ENCODE measurements at places on chromosomes 5 and 9.
A peak's percentile ranks its signal among the peaks of the same experiment; 100 is the strongest.

DNA sequence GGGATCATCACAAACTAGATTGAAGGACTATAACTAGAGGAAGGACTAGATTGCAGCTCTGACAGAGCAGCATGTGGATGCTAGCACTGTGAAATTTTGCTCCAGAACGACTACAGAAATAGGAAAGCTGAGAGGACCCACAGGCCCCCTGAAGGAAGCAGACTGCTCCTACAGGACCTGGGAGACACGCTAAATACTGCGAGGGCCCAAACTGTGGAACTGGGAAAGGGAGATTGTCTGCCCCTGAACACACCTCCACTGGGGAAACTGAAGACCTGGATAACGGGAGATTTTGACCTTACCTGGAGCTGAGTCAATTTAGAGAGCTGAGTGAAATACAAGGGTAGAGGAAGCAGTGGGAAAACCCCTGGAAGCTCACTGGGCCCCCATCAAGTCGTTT lies 19.2 kb downstream of the TRIM36 start:
- DNase-seq: no peak

- no peak for DNase-seq
Measured at GRCh38 chr5:39073767-39074016, 507 bp downstream of the RICTOR start.

DNA sequence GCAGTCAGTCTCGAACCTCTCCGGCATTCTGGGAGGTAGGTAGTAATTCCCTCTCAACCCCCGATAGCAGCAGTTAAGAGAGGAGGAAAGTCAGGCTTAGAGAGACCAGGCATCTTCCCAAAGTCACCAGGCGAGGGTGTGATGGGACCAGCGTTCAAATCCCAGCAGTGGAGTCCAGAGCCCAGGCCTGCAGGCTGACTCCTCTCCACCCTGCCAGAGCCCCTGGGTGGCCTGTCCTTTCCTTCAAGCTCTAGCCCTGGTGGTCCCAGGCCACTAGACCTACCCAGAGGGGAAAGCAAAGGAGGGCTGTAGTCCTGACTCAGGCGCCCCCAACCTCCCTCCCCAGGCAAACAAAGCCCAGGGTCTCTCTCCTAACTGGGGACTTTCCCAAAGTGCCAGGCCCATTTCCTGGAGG lies 4.2 kb upstream of the NR5A1 start:
- no peak for DNase-seq

- DNase-seq: no peak
Measured at GRCh38 chr9:36868586-36869282, 165.3 kb downstream of the PAX5 start.

GRCh38 chr5:138738399-138738798 lies 14.8 kb upstream of the CTNNA1 start:
- DNase-seq: no peak

- DNase-seq: no peak
Measured at GRCh38 chr9:104882086-104882485, 45.9 kb downstream of the ABCA1 start.

GRCh38 chr9:114771889-114772288 lies 34.0 kb downstream of the TNFSF15 start:
- no peak for DNase-seq

DNA sequence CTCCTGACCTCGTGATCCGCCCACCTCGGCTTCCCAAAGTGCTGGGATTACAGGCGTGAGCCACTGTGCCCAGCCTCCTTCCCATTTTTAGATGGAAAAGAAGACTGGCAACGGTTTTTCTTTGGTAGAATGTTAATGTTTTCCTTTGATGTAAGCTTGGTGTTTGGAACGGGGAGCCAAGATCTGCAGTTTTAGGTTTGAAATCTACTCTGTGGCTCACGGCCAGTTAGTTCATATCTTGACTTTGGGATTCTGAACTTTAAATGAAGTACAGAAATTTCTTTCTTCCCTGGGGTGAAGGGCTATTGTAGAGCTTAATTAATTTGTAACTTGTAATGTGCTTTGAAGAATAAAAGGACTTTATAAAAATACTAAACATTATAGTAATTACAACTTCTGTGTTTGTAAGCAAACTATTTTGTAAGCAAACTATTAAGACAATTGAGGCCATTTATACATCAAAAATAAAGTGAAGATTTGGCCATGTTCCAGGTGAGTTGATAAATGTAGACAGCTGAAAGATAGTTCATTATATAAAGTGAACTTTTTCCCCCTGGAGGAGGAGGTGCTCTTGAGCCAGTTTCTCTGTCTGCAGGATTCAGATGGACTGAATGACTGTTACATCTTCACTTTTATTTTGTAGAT lies 117.1 kb upstream of the TUT7 start:
- DNase-seq: no peak

GRCh38 chr5:176908675-176909368 lies 9.7 kb upstream of the HK3 start:
- DNase-seq: no peak

GRCh38 chr9:127697575-127697974 lies 9.2 kb upstream of the CFAP157 start:
- no peak for DNase-seq

GRCh38 chr5:174798551-174798951 lies 74.2 kb downstream of the MSX2 start:
- no peak for DNase-seq

DNA sequence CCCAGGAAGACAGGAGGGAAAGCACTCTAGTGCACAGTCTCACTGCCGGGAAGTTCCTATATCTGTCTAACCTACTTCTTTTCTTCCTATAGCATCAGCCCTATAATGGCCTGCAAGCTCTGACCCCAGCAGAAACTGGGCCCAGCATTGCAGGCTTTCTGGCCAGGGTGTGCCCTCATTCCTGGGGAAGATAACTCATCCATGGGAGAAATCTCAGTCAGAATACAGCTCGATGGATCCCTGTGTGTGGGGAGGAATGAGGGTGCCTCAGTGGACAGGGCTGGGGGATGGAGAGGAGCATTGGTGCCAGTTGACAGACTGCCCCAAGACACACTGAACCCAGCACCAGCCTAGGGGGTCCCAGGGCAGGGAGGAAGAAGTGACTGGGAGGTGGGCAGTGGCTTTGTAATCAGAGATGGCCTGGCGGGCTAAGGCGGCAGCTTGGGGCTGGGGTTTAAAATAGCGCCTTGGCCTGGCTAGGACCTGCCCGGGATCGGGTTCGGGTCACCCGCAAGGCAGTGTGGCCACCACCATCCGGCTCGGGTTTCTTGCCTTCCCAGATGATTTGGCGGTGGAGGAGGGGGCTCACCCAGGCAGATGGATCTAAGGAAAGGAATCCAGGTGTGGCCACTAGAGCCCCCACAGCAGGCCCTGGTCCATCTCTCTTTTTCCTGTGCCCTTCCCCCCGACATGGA lies 7.6 kb upstream of the CXXC5 start:
- DNase-seq: no peak

DNA sequence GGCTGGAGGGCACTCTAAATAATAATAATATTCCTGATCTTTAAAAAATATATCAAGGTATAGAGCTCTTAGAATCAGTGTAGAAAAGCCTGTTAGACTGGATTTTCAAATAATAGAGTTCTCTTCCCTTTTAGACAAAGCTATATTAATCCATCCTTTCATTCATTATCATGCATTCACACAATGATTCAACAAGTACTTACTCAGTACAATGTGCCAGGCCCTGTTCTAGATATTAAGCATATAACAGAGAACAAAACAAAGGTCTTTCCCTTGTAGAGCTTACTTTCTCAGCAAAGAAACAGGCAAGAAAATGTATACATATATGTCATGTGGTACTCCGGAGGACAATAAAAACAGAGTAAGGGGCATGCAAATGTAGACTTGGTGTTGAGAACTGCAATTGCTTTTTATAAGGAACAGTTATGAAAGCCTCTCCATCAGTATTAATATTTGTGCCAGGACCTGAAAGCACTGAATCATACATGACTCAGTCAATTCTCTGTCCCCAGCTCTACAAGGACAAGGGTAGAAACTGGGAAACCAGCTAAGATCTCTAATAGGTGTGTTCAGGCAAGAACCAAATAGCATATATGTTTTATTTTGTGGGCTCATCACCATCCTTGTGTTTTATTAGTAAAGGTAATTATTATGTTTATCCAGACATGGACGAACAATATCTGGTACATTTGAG lies 72.2 kb downstream of the PIP5K1B start:
- DNase-seq: no peak

GRCh38 chr5:85843535-85843934 lies 774.2 kb upstream of the COX7C start:
- DNase-seq: no peak

GRCh38 chr5:165616490-165617405 lies 2111.3 kb downstream of the MAT2B start:
- no peak for DNase-seq

DNA sequence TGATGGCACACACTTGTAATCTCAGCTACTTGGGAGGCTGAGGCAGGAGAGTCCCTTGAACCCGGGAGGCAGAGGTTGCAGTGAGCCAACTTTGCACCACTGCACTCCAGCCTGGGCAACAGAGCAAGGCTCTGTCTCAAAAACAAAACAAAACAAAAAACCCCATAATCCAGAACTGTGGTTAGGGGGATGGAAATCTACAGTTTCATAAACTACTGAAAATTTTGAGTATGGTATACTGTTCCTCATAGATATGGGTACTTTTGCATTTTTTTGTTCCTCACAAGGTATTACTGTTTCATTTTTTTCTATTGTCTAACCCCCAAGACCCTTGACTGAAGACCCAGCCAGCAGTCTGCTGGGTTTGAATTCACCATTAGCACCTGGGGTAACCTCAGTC lies 52.2 kb upstream of the MAP3K1 start:
- no peak for DNase-seq

DNA sequence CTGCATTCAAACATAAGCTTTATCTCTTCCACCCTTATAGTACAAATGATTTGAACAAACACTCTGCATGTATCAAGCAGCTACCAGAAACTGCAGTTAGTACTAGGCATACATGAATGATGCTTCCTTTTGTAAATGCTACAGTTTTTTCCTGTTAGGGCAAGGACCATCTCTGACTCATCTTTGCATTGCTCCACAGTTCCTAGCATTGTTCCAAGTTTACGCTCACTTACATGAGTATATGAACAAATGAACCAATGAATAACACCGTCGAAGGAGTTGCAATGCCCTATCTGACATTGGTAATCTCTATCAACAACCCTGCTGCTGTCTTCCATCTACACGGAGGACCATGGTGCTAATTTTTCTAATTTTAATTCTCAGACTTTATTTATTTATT lies 2.1 kb upstream of the ALDH7A1 start:
- no peak for DNase-seq

DNA sequence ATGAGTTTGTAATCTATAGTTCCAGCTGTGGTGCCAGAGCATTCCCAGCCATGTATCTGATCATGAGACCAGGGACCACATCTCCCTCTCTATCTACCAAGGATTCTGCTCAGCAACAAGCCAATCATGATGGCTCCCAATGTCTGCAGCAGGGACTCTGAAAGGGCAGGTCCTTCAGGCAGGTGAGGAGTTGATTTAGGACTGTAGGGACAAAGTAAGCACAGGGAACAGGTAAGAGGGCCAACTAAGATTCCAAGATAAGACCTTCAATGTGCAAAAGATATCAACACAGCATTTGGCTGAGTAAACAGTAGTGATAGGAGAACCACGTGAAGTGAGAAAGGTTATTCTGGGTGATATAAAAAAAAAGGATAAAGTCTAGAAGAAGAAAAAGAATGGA lies 8.5 kb downstream of the XPA start:
- no peak for DNase-seq

- no peak for DNase-seq
Measured at GRCh38 chr5:115402092-115402491, 105.6 kb upstream of the CCDC112 start.

DNA sequence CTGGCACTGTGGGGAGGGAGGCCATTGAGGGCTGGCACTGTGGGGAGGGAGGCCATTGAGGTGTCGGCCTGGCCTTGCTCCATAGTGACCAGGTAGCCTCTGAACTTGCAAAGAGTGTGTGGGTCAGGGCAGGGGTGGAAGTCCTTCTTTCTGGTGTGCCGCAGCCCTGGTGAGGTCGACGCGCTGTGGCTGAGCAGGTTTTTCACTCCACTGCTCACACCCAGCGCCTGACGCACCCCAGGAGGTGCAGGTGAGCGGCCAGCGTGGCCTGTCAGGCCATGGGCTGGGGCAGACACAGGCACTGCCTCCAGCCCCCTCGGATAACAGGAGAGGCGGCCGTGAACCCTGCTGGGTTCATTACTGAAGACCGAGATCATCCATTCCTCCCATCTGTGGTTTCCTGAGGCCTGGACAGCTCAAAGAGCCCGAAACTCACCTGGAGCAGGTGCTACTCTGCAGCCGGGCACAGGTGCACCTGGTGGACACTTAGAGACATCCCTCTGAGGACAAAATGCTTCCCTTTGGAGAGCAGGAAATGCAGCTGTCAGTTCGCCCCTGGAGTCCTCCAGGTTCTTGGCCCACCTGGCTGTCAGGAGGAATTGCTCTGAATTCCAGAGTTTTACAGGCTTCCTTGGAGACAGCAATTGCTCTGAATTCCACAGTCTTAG lies 32.4 kb downstream of the LHX3 start:
- no peak for DNase-seq

DNA sequence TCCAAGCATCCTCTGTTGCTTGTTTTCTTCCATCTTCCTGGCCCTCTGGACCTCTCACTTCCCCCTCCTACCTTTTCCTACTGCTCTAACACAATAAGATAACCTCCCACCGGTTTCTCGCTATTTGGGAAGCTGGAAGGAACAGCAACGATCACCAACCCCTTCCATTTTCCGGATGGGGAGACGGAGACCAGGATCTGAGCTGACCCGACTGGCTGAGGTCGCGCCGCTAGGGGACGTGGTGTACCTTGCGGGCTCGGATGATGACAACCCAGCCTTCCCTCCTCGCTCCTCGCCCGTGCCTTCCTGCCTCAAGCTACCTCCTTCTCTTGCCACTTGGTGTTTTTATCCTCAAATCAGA lies 1.9 kb downstream of the LPAR1 start:
- DNase-seq: peak; percentile 83

DNA sequence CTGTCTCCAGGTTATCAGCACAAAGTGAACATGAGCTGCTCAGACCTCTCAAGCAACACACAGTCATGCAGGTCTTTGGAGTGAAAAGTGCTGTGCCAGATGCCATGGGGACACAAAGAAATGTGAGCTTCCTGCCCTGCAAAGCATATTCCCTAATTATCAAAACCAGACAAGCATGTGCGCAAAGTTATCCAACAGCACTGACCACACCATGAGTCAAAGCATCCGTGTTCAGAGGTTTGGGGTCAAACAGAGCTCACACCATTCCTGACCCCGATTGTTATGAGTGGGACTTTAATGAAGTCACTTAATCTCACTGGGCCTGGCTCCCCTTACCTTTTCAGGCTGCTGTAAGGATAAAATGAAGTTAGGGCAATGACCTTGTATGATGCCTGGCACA lies 138.5 kb downstream of the SLIT3 start:
- DNase-seq: no peak

GRCh38 chr5:88452820-88453219 lies 184.2 kb upstream of the TMEM161B start:
- no peak for DNase-seq

DNA sequence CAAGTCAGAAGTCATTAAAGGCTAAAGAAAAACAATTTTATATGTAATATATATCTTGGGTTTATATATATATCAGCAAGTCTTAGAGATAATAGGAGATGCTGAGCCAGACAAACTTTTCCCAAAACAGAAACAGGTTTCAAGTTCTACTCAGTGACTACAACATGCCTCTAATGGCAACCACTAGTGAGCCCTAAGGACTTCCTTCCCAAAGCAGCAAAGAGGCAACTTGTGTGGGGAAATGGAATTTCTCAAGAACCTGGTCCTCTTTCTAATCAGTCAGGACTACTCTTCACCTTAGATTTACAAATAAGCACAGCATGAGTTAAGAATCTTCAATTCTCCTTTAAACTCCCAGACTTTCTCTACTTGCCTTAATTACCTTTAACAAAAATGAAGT lies 17.6 kb downstream of the RNF38 start:
- DNase-seq: no peak

All from dorsolateral prefrontal cortex (tissue), 122 donors.